ENCODE measurements at places on chromosomes 7 and 10. TPM values are rescaled to one million over a fixed set of nuclear protein-coding genes. Genes with fewer than 3 reads are reported as not detected.
A peak's percentile ranks its signal among the peaks of the same experiment; 100 is the strongest.

DNA sequence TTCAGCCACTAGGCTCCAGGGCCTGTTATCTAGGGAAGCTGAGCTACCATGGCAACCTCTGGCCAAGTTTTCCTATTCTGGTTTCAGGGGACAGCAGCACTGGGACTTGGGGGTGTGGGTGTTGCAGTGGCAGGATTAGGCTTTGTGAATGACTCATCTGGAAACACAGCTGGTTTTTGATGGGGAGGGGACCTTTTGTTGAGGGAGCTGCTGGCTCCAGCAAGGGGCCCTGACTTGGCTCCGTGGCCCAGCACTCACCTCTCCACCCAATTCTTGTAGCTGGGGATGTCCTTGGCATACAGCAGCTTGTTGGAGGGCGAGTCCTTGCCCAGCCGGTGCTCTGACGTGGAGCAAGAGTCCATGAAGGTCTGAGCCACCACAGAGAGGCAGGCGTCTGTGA lies 435.9 kb downstream of the PLXNA4 start:
- H3K27ac ChIP-seq = no peak overlapping the region
- H3K36me3 ChIP-seq = no peaks in the 10 kb centered on the region
- no peak for DNase-seq
- peaks cover 10% of the 10 kb centered on the region for H3K27me3 ChIP-seq
- H3K4me1 ChIP-seq = no peaks in the 10 kb centered on the region

GRCh38 chr10:127908106-127908958 lies 1.4 kb downstream of the PTPRE start:
- no peak overlapping the region for H3K27ac ChIP-seq
- H3K4me3 ChIP-seq = peak overlapping the region; percentile 35
- H3K36me3 ChIP-seq = no peaks in the 10 kb centered on the region
- peaks cover 21% of the 10 kb centered on the region for H3K27me3 ChIP-seq

DNA sequence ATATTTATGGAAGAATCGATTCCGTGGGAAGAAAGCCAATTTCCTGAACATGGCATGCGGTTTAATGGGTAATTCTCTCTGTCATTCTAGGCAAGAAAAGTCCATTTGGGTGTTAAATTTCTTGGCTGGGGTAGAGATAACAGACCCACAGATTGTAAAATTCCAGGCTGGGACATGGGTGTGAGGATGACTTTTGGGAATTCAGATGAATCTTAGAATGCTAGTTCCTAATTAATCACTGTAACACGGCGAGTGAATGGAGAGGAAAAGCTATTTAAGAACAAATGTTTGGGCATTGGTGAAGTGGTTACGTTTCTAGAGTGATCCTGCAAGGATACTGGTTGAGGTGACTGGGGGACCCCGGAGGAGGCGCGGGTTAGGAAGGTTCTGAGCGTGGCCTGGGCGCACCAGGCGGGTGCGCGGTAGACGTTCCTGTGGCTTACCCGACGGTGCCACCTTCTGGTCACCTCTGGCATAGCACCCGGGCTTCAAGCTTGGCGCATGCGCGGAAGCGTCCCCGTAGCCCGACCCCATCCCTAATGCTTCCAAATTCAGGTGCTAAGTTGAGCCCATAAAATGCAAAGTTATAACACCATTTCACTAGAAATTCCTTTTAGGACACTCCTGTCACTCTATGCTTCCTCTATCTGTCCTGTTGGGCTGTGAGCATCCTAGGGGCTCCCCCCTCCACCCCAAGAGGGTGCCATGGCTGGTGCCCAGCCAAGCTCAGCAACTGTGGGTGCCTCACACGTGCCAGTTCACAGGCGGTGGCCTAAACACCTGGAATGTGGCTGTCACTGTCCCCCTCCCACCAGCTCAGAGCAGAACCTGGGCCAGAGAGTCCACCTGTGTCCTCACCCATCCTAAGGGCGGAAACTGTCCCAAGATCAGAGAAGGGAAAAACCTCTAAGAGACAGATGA lies 104.4 kb downstream of the PTPRE start:
- peak overlapping the region; percentile 28 for H3K4me3 ChIP-seq
- no peaks in the 10 kb centered on the region for H3K36me3 ChIP-seq
- DNase-seq = peak; percentile 92
- peaks cover 7% of the 10 kb centered on the region for H3K4me1 ChIP-seq
- peaks cover 3% of the 10 kb centered on the region for H3K27me3 ChIP-seq

GRCh38 chr7:92661651-92662050 lies 71.5 kb upstream of the FAM133B start:
- no peak for DNase-seq
- peaks cover 20% of the 10 kb centered on the region for H3K4me1 ChIP-seq
- H3K4me3 ChIP-seq = no peak overlapping the region
- no peaks in the 10 kb centered on the region for H3K27me3 ChIP-seq
- H3K36me3 ChIP-seq = peaks cover 38% of the 10 kb centered on the region
- H3K27ac ChIP-seq = no peak overlapping the region

DNA sequence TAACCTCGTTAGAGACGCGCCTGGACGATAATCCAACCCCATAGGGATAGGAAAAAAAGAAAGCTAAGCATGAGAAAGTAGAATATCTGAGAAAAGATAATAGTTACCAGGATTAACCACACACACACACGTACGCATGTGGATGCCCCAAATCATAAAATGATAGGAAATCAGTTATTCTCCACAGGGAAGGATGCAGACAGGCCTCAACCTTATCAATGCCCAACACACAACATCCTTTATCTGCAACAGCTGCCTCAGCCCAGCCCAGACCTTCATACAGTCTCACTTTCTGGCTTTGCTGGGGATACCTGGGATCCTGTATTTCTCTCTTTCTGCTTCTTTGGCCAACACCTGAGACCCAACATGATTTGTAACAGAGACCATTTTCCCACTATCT lies 123.0 kb downstream of the NOC3L start:
- H3K4me3 ChIP-seq = no peak overlapping the region
- no peaks in the 10 kb centered on the region for H3K36me3 ChIP-seq
- no peak overlapping the region for H3K27ac ChIP-seq
- H3K4me1 ChIP-seq = no peaks in the 10 kb centered on the region
- no peak for DNase-seq

GRCh38 chr10:120423431-120424197 lies 33.4 kb upstream of the PLPP4 start:
- H3K27me3 ChIP-seq = no peaks in the 10 kb centered on the region
- H3K36me3 ChIP-seq = no peaks in the 10 kb centered on the region
- H3K4me3 ChIP-seq = no peak overlapping the region
- peak; percentile 57 for DNase-seq
- no peak overlapping the region for H3K27ac ChIP-seq

ZNF467 gene
- total RNA-seq = 0.23 TPM

All from activated CD4-positive, alpha-beta T cell treated with anti-CD3 and anti-CD28 coated beads for 36 hours (primary cell).